Left ventricle myocardium inferior (tissue), 1 donor: ENCODE measurements at places on chromosomes 12 and 14. TPM values are rescaled to one million over a fixed set of nuclear protein-coding genes. Genes with fewer than 3 reads are reported as not detected.

RERG gene
- total RNA-seq, result 4.5 TPM

MEG3 gene
- 17.5 TPM for total RNA-seq

GRCh38 chr12:30323008-30323407 is 372.7 kb downstream of the IPO8 start:
- no peak for DNase-seq

DNA sequence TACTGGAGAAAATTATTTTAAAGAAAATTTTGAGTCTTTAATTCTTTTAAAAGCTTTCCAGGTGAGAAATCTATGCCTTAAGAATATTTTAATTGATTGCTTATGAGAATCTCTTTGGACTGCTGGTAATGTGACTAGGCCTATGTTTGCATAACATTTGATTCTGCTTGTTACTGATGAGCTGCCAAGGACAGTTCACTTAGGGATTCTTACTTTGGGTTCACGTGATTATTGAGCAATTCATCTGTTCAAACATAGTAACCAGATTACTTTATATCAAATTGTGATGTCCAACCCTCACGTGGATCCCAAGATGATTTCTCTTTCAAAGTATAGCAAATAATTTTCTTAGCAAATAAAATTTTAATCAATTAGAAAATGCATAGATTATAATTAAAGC is 27.4 kb upstream of the ABCD2 start:
- no peak for DNase-seq

RPGRIP1 gene
- 0.30 TPM for total RNA-seq

NFYB gene
- 34.5 TPM for total RNA-seq

GRCh38 chr12:117167769-117168168 is 22.5 kb downstream of the FBXO21 start:
- DNase-seq, result no peak

- DNase-seq, result no peak
Measured at GRCh38 chr12:68269779-68270178, 16.4 kb upstream of the IL22 start.

FGF6 gene
- total RNA-seq, result not detected

DNA sequence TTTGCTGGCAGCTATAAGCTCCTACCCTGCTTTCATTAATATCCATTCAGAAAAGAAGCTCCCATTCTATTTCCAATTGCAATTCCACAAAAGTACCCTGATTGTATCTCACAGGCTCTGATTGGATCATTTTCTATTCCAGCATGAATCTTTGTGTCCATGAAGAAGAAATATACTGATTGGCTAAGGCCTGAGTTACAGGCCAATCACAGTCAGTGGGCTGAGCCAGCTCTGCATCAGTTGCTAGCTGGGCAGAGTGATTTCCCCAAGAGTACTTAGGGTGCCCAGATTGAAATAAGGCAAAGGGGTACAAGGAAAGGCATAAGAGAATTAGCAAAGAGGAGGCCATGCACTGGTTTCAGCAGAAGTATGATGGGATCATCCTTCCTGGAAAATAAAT is 14.4 kb downstream of the ART4 start:
- DNase-seq, result no peak

CLEC4C gene
- not detected for total RNA-seq

GRCh38 chr12:66713984-66714383 is 35.1 kb upstream of the GRIP1 start:
- DNase-seq, result no peak

DNA sequence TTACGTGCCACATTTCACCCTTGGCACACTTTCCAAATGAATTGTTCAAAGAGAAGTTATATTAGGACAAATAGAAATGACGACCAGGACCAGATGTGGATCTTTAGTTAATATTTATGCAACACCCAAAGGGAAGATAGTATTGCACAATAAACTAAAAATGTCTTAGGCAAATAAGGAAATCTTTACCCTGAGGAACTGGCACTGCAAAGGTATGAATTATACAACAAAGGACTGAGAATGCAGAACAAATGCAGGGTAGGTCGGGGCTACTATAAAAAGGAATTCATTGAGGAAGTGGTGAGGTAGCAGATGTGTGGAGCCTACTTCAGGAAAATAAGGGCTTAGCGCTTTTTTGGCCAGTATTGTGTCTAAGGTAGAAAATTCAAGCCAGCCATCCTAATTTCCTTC is 3.9 kb upstream of the TMTC2 start:
- DNase-seq, result no peak

ZNF84 gene
- total RNA-seq, result 18.7 TPM

TMPRSS12 gene
- not detected for total RNA-seq

DNA sequence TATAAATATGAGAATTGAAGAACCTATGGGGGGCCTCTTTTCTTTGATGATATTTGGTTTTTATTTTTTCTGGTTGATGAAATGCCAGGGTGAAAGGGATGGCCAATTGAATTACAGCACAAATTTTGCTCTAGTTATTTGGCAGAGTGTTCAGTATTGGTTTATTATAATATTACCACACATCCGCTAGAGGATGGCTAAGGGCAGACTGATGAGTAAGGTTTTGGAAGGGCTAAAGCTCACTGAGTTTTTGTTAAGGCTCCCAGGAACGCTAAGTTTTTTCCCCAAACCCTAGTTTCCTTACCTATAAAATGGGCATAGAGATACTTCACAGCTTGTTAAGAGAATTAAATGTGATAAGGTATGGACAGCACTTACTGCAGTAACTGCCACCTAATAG is 34.3 kb upstream of the LRRC10 start:
- no peak for DNase-seq
